ENCODE measurements at places on chromosomes 3 and 15.

DNA sequence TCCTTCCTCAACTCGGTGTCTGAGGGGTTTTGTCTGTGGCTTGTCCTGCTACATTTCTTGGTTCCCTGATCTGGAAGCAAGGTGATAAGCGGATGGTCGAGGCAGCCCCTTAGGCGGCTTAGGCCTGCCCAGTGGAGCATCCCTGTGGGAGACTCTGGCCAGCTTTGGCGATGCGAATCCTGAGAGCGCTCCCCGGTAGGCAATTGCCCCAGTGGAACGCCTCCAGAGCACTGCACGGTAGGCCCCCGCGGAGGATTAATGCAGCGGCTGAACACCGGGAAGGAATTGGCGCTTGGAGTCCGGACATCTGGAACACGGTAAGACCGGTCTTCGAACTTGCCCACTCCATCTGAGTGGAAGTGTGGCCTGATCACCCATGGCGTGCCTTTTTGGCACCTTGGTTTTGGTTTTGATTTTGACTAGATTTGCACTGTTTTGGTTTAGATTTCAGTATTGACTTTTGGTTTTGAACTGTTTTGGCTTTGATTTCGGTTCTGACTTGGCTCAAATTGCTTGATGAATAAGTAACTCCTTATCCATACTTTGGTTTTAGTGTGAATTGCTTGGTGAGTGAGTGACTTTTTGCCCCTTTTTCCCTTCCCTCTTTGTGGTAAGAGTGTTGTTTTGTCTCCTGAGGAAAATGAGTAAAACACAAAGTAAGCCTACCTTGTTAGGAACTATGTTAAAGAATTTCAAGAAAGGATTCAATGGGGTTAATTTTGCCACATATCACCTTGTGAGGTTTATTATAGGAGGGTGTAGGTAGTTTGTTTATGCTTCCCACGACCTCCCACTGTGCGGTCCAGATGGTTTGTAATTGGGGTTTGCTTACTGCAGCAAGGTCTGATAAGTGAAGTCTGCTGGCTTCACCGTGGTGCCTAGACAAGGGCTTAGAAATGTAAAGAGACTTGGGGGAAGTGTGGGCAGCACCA lies 27.1 kb upstream of the GPR156 start:
- no peak for DNase-seq

DNA sequence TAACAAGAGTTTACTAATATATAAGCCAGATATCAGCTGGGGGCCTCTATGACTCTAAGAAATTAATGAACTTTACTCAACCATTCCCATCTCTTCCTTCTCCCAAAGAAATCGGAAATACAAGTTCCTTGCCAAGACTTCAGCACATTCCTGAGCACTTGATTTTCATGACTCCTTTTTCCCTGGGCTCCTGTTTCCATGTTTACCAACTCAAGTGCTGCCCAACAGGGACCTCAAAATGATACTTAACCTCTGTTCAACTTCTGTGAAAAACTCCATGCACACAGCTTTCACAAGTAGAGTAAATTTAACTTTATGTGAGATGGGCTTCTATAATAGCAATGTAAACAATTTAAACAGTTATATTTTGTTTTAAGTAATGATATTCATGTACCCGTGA lies 315.8 kb upstream of the CDIN1 start:
- no peak for DNase-seq

DNA sequence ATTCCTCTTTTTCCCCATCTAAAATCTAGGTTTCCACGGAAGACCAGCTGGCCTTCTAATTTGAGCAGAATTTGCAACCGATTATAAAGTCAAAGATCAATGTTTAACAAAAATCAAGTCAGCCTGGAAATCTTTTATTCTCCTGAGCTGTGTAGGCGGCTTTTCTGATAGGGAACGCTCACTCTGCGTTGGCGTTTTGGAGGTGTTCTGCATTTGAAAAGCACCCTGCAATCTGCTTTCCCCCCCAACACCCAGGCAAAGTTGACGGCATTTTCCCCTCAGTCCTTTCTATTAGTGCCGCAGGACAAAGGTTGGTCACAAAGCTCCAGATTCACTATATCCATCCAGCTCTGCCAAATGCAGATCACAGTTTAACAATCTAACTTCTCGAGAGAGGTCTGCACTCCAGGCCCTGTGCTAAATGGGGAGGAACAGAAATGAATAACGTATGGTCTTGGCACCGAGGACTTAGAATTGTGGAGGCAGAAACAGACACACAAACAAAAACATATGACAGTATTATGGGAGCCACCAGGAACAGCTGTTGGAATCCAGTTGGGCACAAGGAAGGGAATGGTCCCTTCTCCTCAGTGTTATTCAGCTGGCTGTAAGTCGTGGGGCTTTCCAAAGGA lies 50.4 kb upstream of the LARS2 start:
- DNase-seq = no peak

- no peak for DNase-seq
Observed at GRCh38 chr3:95197661-95198060, 1134.8 kb downstream of the NSUN3 start.

DNA sequence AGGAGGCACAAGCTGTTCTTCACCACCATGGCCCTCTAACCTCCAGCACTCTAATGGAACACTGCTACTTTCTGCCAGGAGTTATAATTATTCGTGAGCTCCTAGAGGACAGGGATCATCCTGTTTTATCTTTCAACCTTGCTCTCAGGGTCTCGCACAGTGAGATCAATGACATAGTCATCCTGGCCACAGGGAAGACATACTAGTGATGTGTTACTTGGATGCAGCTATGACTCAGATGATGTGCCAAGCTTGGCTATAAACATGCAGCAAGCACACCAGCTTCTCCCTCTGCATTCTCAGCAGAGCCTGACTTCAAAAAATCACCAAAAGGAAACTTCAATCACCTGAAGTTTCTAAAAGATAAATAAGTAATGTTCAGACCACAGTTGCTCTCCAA lies 203.8 kb upstream of the HES1 start:
- DNase-seq = no peak

- no peak for DNase-seq
Observed at GRCh38 chr3:39302178-39302577, 22.3 kb upstream of the CX3CR1 start.
